Activated CD4-positive, alpha-beta T cell treated with anti-CD3 and anti-CD28 coated beads, Interleukin-2, Interleukin-6, amounts not matched to agents 100 ng/mL and 50 ng/mL, durations not matched to agents 16 hours and 8 hours (primary cell): ENCODE measurements at places on chromosomes 2 and 18.

- no peak for DNase-seq
These were observed 104.7 kb downstream of the GPR39 start for GRCh38 chr2:132521341-132521740.

DNA sequence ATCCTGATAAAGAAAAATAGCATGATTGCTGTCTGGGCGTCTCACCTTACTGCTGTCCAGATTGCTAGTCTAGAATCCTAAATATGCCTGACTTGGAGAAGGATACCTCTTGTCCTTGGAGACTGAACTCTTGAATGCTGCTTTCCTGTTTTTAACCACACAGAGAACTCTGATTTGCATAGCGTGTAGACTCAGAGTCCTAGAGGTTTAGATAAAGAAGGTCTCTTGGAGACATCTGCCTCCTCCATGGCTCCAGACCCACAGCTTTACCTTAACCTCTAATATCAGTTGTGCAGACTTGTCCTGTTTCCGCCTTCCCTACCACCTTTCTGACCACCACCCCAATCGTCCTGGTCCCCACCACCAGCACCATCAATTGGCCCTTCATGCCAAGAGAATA lies 292.6 kb upstream of the CYRIA start:
- DNase-seq, result no peak

DNA sequence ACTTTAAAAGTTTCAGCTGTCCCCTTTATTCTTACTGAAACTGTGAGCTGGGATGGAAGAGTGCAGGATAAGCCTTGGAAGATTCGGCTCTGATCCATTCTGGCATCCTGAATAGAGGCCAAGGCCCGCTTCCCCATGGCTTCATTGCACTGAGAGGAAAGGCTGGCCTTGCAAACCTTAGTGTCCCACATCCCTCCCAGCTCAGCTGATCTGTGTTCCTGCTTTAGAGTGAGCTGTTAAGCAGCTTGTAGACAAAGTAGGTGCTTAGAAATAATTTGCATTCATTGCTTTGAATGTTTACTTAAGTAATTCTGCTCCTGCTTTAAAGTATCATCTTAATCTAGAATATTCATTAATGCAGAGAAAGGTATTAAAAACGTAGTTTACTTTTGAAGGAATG lies 169.6 kb upstream of the BOD1L2 start:
- DNase-seq, result no peak

DNA sequence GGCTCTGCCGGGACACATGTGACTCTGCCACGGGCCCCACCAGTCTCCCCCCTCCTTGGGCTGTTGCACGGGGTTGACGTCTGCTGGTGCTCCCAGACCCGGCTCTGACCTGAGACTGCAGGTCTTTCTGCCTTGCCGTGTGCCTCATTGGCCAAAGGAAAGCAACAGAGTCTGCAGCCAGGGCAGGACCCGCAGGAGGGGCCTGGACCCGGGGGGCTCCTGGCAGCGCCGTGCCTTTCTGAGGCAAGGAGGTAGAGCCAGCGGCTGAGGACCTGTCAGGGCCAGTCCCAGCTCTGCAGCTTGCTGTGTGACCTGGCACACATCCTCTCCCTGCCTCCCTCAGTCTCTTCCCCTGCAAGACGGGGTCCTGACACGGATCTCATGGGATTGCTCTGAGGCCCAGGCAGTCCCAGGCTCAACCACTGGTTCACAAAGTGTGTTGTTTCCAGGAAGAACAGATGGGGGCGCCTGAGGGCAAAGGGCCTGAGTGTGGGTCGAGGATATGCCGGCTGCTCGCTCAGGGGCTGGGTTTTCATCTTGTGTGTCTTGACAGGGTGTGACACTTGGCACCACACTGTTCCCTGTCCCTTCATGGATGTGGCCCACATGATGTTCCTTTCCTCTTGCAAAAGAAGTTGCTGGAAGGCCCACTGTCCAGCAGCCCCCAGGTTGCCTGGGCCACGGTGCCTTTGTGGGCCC lies 9.0 kb downstream of the CAPN10 start:
- DNase-seq, result peak; percentile 58

GRCh38 chr2:37560863-37561614 lies 110.4 kb downstream of the CDC42EP3 start:
- DNase-seq, result no peak

- no peak for DNase-seq
These were observed 76.4 kb downstream of the LIPG start for GRCh38 chr18:49638209-49638785.

DNA sequence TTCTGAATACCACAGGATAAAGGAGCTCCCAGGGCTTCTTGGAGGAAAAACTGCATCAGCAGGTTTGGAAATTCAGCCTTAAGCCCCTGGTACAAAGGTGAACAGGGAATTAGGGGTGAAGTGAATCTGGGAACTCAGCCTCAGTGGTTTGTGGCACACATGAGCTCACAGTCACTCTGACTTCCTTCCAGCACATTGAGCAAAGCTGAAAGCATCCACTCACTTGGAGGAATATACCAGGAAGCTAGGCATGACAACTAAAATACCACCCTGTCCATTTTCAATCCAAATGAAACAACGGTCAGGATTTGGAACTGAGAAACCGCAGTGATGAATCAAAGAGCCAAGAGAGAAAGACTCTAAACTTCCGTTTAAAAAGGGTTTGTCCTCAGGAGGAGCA lies 216.1 kb downstream of the ICOS start:
- no peak for DNase-seq

DNA sequence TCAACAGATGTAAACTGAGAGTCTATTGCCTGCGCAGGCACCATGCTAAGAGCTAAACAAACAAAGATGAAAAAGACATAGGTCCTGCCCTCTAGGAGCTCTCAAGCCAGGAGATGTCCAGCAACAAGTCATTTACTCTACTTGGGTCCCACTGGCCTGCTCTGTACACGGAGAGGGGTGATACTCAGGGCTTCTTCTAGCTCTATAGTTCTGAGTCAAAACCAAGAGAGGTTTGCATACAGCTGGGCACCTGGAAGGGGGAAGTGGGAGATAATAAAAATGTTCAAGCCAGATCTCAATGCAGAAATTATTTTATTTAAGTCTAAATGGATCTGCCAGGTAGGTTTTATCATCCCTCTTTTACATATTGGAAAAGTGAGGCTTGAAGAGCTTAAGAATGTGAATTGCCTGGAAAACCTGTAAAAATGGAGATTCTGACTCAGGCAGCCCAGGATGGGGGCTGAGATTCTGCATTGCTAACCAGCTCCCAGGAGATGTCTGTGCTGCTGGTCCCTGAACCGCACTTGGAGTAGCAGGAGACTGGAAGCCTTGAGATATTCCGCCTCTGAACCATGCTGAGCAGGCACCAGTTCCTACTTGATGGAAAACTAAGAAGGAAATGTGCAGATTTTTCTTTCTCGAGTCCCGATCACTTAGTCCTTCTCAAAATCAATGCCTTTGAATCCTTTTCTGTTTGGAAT lies 201.1 kb downstream of the PRKCE start:
- DNase-seq, result no peak

DNA sequence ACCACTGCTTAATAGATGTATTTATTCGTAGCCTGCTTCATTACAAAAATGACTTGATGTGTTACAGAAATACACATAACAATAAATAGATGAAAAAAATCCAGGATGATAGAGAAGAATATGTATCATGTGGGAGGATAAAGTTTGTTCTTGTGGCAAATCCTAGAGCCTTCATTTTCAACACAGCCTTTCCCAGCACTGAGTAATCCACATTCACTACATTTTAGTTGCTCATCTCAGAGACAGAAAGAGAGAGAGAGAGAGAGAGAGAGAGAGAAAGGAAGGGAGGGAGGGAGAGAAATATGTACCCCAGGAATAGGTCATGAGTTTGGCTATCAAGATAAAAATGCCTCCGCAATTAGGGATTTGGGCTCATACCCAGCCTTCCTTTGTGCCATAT lies 144.3 kb downstream of the RBMS1 start:
- no peak for DNase-seq

DNA sequence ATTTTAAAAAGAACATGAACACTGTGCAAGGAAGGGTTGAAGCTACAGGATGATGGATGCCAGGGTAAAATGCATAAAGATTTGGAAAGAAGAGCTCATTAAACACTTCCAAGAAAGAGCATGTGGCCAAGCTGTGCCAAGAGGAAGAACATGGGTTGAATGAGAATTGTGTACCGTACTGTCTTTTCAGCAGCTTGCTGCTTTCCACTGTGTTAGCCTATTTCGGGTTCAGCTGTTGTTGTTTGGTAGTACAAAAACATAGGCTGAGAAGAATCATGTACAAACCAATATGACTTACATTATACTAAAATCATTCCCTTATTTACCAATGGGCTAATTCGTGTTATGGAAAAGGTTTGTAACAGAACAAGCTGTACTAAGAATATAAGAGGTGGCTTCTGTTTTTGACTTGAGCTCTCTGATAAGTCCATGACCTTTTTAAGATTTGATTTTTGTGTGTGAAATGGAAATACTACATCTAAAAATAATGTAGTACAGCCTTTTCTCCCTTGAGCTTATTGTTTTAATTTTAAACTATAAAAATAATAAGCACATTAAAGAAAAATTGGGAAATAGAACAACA lies 188.3 kb upstream of the STON1 start:
- no peak for DNase-seq

GRCh38 chr2:198362740-198363139 lies 558.3 kb downstream of the PLCL1 start:
- DNase-seq, result no peak

GRCh38 chr2:97740590-97741182 lies 27.3 kb downstream of the ZAP70 start:
- peak; percentile 56 for DNase-seq

- no peak for DNase-seq
These were observed 169.2 kb upstream of the HS6ST1 start for GRCh38 chr2:128487650-128488387.

- DNase-seq, result no peak
These were observed 335 bp downstream of the TRAK2 start for GRCh38 chr2:201450954-201451291.

- DNase-seq, result no peak
These were observed 14.8 kb upstream of the SIX2 start for GRCh38 chr2:45024097-45024496.

DNA sequence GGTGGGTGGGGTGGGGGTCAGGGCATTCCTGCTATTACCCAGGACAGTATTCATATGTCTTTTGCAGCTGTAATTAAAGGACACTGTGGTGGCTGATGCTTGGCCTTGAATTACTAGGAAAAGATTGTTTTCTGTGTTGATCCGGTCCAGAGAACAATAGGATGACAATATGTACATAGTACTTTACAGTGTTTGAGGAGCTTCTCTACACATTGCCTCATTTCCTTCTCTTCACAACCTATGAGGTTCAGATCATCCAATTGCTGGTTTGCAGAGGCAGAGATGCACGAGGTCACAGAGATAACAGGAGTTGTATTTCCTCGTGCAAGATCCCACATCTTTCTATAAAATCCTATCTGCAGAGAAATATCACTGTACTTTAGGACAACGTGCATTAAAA lies 119.5 kb downstream of the LIPG start:
- no peak for DNase-seq

GRCh38 chr2:26618611-26619010 lies 22.6 kb downstream of the CIB4 start:
- no peak for DNase-seq

- no peak for DNase-seq
These were observed 238.6 kb downstream of the PTH2R start for GRCh38 chr2:208645226-208645625.

DNA sequence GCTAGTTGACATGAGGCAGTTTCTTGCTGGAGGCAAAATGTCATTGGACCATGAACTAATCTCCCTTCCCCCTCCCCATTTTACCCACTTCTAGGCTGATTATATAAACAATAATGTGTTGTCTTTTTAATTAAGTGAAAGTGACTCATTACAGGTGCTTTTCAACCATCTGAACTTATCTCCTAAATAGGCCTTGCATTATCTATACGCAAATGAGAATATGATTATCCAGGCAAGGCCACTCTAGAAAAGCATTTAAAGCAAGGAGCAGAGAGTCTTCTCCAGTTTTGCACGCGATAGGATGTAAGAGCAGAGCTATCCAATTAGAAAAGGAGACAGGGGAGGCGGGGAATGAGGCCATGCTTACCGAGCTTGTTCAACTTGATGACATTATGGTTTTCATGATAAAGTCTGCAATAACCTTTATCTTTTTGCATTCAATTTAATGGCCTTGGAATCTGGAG lies 286.1 kb upstream of the SIX3 start:
- DNase-seq, result no peak

DNA sequence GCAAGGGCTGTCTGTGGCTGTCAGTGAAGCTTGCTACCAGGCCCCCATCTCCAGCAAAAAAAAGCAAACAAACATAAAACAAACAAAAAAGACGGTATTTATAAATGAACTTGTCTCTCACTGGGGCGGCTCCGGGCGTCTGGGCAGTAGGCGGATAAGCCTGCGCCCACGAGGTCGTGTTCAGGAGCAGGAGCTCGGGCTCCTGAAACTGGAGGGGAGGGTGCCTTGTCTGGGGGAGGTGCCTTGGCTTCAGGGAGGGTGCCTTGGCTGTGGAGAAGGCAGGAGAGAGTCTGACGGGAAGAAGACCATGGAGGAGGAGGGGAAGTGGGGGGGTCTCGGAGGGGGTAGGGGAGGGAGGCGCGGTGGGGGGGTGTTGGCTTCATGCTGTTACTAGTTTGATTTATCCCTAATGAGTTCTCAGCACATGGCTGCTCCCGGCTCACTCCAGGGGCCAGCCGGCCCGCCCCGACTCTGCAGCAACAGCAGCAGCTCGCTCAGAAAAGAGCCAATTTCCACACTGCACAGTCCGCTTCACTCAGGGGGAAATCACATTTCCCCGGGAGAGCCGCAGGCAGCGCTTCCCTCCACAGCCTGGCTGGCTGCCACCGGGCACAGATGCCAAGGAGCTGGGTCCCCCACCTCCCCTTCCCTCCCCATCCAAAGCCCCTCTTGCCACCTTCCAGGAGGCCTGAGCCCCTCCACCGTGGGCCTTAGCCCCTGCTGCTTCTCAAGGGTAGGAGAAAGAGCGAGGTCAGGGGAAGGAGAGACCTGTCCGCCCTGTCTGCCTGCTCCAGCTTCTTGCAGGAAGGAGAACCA lies 38.7 kb downstream of the PSD4 start:
- no peak for DNase-seq

DNA sequence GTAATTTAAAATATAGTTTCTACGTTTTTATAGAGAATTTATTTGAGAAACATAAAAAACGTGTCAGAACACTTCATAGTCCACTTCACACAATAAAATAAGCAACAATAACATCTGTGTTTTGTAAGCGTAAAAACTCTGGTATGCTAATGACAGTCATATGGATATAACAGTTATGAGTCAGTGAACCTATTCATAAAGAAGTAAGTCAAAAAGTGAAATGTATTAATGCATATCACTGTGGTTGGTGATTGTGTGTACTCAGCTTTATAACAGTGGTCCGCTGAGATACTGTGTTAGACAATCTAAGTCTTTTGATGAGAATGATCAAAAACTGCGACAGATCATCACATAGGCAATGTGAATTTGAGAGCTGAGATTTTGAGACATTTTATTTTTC lies 153.2 kb downstream of the WDR7 start:
- peak; percentile 25 for DNase-seq

GRCh38 chr2:205352094-205352493 lies 330.2 kb upstream of the NRP2 start:
- no peak for DNase-seq
